ENCODE measurements at places on chromosomes 1 and 21.
A peak's percentile ranks its signal among the peaks of the same experiment; 100 is the strongest.

DNA sequence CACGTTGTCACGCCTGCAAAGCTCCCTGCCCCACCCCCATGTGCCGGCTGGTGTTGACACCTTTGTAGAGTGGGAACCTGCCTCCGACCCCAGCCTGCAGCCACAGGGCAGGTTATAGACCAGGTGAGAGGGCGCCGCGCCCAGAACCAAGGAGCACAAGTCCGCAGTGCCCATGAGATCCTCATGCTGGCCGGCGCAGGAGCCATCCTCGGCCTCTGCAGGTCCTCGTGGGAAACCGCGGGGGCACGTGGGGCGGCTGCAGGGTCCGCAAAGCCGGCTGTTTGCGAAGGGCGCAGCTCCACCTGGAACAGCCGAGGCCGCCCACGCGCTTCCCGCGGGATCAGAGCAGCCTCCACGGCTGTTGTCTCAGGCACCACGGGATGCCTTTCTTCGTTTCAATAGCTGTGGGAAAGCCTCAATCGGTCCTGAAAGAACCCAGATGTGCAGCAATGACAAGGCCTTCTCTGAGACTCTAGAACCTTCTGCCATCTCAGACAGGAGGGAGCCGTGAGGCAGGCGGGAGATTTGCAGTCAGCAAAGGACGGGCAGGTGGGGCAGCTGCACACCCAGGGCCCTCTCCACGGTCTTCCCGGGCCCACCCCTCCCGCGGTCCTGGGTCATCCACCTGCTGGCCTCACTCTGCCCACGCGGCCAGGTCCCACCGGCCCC, 29.9 kb downstream of the POFUT2 start:
- DNase-seq = no peak

GRCh38 chr1:31366796-31367195, 6.1 kb downstream of the FABP3 start:
- DNase-seq = no peak

DNA sequence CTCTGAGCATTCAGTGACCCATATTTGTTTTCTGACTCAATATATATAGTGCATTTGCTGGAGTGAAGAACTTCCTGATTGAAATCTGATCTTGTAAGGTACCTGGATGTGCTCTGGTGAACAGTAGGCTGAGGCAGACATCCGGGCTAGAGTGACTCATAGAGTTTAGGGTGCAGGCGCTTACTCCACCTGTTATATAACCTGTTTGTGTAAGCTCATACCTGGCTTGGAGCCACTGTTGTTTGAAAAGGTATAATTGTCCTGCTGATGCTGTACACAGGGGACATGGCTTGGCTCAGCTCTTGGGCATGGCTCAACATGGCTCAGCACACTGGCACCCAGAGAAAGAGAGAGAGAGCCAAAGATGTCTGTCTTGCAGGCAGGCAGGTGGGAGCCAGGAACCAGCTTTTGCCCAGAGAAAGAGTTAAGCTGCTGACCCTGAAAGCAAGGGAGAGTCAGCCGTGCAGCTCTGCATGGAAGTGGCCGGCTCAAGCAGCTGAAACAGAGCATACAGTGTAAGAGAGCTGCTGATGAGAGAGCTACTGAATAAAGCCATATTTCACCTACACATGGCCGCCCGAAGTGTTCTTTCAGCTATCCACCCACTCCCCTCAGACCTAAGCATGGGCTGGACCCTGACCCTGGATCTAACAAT, 43.2 kb downstream of the GJA5 start:
- DNase-seq = no peak

GRCh38 chr1:158798531-158798930, 17.5 kb upstream of the OR6N2 start:
- no peak for DNase-seq

DNA sequence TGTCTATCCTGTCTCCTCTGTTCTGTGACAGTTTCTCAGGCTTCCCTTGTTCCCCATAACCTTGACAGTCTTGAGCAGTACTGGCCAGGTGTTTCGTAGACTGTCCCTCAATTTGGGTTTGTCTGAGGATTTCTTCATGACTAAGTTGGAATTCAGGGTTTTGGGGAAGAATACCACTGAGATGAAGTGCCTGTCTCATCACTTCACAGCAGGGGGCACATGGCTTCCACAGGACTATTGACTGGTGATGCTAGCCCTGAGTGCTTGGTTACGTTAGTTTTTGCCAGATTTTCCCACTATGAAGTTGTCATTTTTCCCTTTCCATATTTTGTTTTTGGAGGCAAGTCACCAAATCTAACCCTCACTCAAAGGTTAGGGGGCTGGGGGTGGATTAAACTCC, 45.7 kb downstream of the CDCP2 start:
- DNase-seq = no peak

DNA sequence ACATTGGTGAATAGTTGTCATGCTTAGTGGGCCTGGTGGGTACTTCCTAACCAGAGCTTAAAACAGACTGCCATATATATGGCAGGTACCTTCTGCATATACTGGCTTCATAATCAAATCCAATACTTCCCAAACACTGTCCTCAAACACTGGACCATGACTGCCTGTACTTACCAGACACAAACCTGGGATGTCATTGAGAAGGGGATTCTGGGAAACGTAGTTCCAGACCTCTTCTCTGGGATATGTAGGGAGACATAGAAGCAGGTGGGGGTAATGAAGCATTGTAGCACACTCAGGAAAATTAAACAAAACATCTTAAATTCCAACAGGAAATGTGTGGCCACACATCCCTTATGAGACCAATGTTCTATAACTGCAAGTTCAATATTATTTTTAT, 76.5 kb upstream of the ADAMTS5 start:
- DNase-seq = no peak

- DNase-seq = no peak
Measured at GRCh38 chr1:53639996-53640700, 98.8 kb downstream of the GLIS1 start.

DNA sequence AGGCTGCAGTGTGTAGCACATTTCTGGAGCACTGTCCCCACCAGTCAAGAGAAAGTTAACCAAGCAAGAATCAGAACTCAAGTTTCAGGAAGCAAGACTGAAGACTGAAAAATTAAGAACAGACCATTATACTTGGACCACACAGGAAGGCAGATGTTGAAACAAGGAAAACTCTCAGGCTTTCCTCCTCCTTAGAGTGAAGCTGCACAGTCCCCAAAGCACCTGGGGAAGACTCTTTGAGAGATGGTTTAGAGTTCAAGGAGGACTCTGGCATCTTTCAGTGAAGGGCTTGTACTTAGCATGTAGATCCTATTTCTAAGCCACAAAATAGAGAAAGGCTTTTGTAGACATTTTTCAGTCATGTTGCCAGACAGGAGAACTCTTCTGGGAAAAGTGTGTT, 113.7 kb upstream of the KCTD3 start:
- DNase-seq = no peak

DNA sequence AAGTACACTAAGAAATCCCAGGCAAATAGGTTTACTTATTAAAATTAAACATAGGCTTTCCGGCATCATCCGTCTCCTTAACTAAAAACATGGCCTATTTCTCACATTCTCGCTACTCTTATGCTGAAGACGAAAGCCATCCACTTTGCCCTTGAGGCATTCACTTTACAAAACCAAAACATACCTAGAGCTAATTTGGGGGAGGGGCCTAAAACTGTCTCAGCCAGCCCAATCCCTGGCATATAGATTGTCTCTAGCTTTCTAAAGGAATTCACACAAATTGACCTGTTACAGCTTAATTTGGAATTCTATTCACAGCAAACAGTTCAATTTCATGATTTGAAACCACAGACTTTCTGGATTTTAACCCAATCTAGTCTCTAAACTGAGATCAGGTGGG, 34.8 kb downstream of the SLC35D1 start:
- no peak for DNase-seq

GRCh38 chr1:54750596-54750995, 13.7 kb downstream of the PARS2 start:
- DNase-seq = no peak

GRCh38 chr1:172790245-172790644, 131.3 kb downstream of the FASLG start:
- DNase-seq = no peak

- DNase-seq = no peak
Measured at GRCh38 chr1:37602750-37603694, 7.3 kb upstream of the GNL2 start.

GRCh38 chr1:8879922-8880676, 1.6 kb upstream of the ENO1 start:
- DNase-seq = no peak

DNA sequence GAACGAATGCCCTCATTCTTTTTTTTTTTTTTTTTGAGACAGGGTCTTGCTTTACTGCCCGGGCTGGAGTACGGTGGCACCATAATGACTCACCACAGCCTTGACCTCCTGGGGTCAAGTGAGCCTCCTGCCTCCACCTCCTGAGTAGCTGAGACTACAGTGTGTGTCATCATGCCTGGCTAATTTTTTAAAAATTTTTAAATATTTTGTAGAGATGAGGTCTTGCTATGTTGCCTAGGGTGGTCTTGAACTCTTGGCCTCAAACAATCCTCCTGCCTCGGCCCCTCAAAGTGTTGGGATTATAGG, 69.4 kb downstream of the ALG14 start:
- no peak for DNase-seq

GRCh38 chr1:176515310-176515709, 52.3 kb downstream of the PAPPA2 start:
- DNase-seq = no peak

GRCh38 chr1:109475261-109475660, 8.4 kb upstream of the ATXN7L2 start:
- no peak for DNase-seq

DNA sequence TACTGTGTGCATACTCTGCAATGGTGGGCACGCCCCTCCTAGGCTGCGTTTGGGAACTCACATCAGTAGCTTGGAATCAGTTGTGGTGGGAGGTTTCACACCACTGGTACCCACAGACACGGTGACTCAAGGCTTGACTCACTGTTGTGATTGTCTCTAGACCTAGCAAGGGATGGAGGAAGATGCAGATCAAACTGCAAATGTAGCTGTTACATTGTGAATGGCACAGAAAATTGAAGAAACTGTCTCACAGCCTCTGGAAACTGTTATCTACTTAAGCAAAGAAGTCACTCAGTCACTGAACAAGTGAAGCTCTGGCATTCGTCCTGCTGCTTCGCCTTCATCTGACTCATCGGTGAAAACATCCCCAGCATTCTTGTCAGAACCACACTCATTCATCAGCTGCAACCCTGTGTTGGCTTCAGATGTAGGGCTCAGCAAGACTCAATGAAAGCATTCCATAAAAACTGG, 59.5 kb downstream of the POFUT2 start:
- peak; percentile 17 for DNase-seq

GRCh38 chr1:61436491-61437120, 288.3 kb downstream of the TM2D1 start:
- DNase-seq = no peak

- no peak for DNase-seq
Measured at GRCh38 chr1:230074762-230075161, 7.7 kb downstream of the GALNT2 start.

DNA sequence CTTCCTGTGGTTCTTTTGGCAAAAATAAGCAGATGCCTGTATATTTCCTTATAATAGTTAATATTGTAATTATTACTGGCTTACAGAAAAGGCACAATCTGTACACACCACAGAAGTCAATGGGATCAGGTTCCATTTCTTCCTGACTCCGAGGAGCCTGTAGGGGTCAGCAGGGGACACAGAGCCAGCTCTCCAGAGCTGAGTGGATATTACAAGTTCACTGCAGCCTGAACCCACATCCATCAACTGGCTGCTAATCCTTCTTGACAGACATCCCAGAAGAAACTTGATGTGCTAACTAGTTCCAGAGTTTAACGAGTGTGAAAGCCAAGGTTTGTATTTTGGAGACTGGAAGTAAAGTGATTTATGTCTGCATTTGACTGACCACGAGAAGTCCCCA, 203.8 kb downstream of the LMX1A start:
- no peak for DNase-seq

DNA sequence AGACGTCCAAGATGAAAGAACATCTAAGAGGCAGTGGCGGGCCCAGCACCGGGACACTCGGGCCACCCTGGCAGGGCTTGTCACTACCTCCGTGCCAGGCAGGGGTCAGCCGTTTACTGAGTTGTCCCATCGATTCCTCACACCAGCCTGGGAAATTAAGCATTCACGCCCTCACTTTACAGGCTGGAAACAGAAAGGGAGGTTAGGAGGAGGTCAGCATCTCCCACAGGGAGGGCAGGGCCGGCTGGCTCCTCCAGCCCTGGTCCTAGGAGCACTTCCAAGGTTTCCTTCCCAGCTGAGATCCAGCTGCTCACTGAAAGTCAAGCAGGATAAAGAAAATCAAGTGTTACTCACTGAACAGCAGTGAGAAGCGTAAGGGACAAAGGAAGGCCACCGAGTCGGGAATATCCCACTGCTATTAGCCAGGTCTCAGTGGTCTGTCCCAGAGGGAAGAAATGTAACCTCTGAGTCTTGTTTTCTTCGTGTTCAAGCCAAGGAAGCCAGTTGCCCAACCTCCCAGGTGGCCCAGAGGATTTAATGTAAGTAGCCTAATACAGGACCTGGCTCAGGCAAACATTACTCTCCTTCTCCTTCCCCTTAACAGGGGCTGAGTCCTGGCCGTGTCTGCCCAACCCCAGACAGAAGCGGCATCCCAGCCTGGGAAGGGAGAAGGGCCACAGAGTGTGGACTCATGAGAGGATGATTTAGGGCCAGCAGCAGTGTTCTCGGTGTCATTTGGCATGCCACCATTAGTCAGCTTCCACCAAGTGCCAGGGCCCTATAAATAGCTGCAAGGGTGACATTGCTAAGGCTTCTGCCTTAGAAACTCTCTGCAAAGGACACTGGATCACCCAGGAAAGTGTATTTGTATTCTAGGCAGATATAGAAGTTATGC, 203.1 kb upstream of the GALNT2 start:
- no peak for DNase-seq

- no peak for DNase-seq
Measured at GRCh38 chr1:85313888-85314696, 37.7 kb upstream of the BCL10 start.

- no peak for DNase-seq
Measured at GRCh38 chr1:37630426-37631028, 4.2 kb downstream of the RSPO1 start.

GRCh38 chr1:71850936-71851335, 431.4 kb downstream of the NEGR1 start:
- no peak for DNase-seq

- DNase-seq = no peak
Measured at GRCh38 chr1:99969260-99969728, 502 bp upstream of the SLC35A3 start.

- DNase-seq = no peak
Measured at GRCh38 chr1:202834771-202835547, 24.2 kb downstream of the PCAT6 start.

Measured in activated naive CD4-positive, alpha-beta T cell (primary cell).